ENCODE measurements at places on chromosomes 12 and 14.
A peak's percentile ranks its signal among the peaks of the same experiment; 100 is the strongest.

DNA sequence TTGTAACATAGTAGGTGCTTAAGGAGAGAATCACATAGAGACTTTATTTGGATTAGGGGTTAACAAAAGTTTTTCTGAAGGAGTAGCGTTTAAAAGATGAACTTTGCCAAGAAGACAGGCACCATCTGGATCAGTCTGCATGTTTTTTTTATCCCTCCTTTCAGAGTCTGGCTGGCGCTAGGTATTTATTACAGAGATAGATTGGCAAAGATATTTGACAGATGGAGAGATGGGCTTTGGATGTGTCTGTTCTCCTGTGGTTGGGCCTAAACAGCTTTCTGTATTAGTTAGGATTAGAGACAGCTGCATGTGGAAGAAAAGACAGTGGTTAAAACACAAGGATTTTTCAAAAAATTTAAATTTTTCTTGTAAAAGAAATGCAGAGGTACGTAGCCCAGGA lies 133.9 kb downstream of the C12orf75 start:
- DNase-seq = no peak

- no peak for DNase-seq
Observed at GRCh38 chr14:102602421-102603292, 10.2 kb downstream of the RCOR1 start.

GRCh38 chr12:59823567-59823966 lies 227.7 kb downstream of the SLC16A7 start:
- DNase-seq = no peak

DNA sequence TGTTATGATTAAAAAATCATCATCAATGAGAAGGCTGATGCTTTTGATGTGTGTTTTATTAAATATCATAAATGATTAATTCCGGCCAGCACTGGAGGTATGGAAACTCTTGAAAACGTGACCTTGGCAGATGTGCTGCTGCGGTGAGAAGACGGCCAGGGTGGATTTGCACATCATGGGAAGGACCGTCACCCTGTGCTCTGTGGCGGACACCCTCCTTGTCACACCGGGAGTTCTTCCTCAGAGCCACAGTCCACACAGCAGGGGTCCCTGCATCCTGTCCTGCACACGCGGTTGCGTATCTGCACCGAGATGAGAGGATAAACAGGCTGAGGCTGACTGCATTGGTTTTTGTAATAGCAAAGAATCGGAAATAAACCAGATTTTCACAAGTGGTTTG lies 33.5 kb downstream of the FZD10 start:
- DNase-seq = no peak

- peak; percentile 73 for DNase-seq
Observed at GRCh38 chr12:109518820-109519665, 41.6 kb downstream of the UBE3B start.

DNA sequence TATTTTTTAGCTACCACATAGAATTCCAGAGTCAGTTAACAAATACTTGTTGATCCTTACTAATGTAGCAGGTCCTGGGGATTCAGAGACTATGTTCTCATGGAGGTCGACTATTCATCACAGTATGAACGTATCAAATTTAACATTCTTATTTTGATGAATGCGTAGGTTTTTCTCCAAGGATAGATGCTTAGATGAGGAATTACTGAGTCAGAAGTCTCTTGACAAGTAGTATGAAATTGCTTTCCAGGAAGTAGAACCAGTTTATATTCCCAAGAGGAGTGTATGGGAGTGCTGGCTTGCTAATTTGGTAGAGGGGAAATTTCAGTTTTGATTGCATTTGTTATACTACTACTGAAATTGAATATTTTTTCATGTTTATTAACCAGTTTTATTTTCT lies 42.8 kb upstream of the CRADD start:
- DNase-seq = no peak

DNA sequence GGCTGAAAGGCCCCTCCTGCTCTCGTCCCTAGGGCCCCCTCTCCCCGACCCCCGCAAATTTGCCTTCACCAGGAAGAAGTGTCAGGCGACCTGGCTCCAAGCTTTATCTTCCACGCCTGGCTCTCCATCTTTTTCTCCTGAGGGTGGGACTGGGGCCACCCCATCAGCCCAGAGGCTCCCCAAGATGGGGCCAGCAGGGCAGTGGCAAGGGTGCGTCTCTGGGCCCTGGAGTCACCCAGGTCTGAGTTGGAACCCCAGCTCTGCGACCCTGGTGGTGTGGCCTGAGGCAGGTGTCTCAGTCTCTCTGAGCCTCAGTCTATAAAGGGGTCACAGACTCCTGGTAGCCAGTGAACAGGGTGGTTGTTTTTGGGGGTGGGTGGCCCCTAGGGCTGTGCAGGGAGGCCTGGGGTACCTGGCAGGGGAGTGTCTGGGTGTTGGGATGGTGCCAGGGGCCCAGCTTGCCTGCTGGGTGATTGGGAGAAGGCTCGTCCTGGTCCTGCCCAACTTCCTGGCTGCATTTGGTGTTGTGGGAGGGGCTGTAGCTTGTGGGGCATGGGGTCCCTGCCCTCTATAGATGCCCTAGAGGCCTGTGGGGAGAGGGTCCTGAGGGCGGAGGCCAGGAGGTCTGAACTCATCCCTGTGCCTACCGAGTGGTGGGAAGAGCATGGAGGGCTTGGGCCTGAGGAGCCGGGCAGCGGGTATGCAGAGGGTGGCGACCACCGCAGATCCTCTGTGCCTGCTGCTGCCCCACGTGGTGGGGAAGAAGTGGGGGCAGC lies 7.6 kb downstream of the KIF26A start:
- no peak for DNase-seq

GRCh38 chr12:27999521-27999920 lies 27.0 kb upstream of the PTHLH start:
- no peak for DNase-seq

DNA sequence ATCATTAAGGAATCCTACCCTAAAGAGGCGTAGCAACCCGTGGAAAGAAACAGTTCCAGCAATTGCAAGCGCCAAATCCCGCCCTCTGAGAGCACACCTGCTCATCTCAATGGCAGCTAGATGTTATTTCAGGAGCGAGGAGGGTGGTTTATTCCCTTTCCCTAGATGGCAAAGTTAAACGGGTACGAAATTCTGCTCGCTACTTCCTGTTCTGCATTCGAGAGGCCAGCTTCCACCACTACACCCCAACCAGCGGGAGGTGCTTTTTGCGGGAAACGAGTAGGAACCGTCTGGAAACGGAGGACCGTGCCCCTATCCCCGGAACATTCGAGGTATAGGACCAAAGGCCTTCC lies 536 bp downstream of the VPS29 start:
- no peak for DNase-seq

DNA sequence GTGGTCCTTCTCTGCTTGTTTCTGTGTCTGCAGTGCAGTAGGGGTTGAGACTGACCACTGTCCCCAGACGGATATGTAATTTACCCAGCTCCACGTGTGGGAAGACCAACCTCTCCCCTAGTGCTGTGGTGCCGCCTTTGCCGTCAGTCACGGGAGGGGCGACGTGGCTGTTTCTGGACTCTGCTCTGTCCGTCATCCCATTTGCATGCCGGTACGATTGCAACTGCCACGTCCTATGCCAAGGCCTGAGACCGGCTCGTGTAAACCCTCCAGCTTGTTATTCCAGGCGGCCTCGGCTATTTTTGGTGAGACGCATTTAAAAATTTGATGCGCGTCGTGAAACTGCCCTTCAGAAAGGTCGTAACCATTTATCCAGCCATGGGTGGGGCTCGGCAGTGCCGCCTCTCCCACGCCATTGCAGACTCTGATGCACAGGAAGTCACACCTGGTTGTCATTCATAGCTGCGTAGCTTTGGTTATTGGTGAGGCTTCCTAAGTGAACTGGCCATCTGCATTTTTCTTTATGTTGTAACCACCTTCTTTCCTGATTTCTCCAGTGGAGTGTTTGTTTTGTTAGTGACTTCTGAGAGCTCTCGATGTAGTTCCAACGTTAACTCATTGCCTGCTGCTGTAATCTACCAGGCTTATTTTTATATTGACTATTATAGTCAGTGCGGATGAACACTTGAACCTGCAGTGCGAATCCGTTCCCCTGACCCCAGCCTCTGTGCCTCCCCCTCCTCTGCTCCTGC lies 75.1 kb downstream of the ADGRD1 start:
- no peak for DNase-seq

- DNase-seq = no peak
Observed at GRCh38 chr12:92785563-92785950, 82.8 kb downstream of the PLEKHG7 start.

GRCh38 chr12:1122786-1123185 lies 131.8 kb downstream of the ERC1 start:
- no peak for DNase-seq

GRCh38 chr14:33932576-33933345 lies 18.1 kb downstream of the EGLN3 start:
- DNase-seq = no peak

DNA sequence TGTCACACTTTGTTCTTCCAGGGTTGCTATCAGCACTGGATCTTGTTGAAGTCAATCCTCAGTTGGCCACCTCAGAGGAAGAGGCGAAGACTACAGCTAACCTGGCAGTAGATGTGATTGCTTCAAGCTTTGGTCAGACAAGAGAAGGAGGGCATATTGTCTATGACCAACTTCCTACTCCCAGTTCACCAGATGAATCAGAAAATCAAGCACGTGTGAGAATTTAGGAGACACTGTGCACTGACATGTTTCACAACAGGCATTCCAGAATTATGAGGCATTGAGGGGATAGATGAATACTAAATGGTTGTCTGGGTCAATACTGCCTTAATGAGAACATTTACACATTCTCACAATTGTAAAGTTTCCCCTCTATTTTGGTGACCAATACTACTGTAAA lies 23.7 kb downstream of the VTI1B start:
- no peak for DNase-seq

DNA sequence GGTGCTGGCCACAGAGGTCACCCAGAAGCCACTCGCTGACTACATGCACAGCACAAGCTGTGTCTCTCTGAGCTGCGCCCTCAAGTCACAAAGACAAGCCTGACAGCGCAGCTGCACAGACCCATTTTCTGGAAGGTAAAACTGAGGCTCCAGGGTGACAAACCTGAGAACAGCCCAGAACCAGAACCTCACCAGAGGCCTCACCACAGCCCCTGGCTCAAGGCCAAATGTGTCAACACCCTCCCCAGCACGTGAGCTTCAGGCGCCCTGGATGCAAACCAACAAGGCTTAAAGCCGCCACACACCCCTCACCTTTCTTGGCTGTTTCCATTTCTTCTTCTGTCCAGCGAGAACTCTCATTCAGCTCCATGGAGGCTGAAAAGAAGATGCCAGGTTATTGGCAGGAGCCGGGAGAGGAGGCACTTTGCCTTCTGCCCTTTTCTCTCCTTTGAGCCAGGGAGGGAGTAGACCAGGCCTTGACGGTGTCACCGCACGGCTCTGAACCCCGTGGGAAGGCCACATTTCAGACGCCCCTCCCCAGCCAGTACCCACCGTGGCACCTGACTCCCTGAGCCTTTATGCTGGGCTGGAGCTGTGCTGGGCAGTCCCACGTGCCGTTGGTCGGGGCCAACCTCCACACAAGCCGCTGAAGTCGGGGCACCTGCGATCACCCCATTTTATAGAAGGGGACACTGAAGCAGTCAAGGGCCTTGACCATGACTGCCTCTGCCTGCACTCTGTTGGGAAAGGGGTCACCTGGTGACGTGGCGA lies 103.1 kb downstream of the RFLNA start:
- no peak for DNase-seq

DNA sequence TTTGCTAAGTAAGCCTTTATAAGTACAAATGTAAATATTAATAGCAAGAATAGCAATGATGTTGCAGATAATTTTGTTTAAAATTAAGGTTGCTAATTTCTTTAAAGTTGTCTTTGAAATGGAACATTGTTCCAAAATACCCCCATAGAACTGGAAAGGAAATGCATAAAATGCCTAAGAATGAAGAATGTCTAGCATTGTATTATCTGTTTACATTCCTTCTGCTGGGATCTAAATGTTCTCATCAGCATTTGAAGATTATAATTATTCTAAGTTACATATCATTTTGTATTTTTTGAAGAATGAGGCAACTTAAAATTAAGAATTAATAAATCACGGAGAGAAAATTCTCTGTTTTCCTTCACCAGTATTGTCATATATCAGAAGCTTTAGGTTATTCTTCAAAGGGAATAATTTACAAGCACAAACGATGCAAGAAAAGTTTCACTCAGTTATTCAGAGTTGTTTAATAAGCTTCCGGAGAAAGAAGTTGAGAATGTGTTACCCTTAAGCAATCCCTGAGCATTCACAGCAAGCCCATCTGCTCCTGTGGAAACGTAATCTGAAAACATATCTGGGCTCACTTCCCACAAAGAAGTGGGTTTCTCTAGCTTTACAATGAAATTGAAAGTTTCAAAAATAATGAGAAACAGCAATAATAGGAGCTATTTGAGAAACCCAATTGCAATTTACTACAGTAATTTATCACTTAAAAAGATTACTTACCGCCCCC lies 21.3 kb downstream of the SLC6A15 start:
- DNase-seq = peak; percentile 32

DNA sequence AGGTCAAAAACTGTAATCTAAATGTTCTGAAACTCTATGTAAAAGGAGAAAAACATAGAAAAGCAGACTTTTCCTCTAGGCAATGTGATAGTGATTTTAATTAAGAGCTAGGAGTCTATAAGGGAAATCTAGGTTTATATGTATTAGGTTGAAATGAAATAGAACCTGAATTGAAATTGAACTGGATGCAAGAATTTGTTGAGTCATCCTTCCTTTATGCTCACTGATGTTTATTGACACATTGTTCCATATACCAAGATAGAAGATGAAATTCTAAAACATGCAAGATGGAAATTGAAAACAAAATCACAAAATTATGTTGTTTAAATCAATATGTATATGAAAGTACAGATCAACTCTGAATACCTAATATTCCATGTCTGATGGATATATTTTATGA lies 170.4 kb upstream of the FLRT2 start:
- no peak for DNase-seq

- no peak for DNase-seq
Observed at GRCh38 chr14:57392830-57393229, 2.4 kb downstream of the NAA30 start.

- no peak for DNase-seq
Observed at GRCh38 chr14:26655128-26655527, 57.3 kb upstream of the NOVA1 start.

GRCh38 chr12:75977952-75978671 lies 53.5 kb downstream of the PHLDA1 start:
- DNase-seq = peak; percentile 100

DNA sequence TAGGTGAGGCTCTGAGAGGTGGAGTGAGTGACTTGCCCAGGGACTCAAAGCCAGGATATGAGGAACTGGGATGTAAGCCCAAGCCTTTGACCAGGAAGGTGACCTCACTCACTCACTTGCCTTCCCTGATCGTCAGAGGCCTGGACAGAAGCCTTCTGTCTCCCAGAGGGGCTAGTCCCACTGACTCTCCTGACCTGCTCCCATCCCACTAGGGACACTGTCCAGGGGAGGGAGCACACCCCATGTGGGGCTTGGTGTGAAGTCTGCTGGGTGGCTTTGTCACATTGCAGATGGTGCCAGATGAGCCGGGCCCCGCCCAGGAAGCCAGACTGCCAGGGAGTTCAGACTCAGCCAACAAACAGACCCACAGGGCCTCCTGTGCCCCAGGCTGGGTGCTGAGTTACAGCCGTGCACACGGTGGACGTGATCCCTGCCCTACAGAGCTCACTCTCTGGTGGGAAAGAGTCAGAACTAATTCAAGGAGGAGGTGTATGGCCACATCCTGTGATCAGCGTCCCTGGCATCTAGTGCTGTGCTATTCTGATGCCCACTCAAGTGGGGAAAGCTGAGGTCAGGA lies 28.3 kb downstream of the MMAB start:
- DNase-seq = no peak

GRCh38 chr12:80894179-80894578 lies 43.6 kb downstream of the LIN7A start:
- DNase-seq = no peak

- no peak for DNase-seq
Observed at GRCh38 chr12:77689510-77690086, 141.1 kb upstream of the NAV3 start.

GRCh38 chr12:102570256-102570655 lies 89.9 kb upstream of the IGF1 start:
- DNase-seq = no peak
